Retinal pigment epithelial cell (primary cell): ENCODE measurements at places on chromosomes 1 and 21.

- DNase-seq = no peak
Observed at GRCh38 chr1:167268347-167268787, 47.7 kb downstream of the POU2F1 start.

DNA sequence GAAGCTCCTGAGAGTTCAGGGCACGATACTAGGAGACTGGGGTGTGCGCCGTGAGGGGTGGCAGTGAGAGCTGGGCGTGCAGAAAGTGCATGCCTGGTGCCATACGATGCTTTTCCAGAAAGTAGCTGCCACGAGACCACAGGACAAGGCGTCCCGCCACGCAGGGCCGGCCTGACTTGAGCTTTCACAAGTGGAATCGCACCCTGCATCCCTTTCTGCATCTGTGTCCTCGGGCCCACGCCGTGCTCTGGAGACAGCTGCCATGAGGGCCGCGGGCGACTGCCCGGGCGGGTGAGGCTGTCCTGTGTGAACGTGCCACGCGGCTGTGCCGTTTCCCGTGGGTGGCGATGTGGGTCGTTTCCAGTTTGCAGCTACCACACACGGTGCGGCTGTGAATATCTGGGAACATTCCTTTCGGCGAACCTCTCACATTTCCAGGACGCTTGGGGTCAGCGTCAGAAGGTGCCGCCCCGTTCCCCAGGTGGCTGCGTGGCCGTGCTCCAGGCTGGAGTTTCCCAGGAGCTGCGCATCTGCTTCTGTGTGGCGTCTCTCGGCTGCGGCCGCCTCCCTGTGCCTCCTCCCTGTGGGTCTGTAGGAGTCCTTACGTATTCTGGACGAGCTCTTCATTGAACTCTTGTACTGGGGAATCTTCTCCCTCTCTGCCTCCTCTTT lies 1.0 kb upstream of the PERM1 start:
- DNase-seq = no peak

DNA sequence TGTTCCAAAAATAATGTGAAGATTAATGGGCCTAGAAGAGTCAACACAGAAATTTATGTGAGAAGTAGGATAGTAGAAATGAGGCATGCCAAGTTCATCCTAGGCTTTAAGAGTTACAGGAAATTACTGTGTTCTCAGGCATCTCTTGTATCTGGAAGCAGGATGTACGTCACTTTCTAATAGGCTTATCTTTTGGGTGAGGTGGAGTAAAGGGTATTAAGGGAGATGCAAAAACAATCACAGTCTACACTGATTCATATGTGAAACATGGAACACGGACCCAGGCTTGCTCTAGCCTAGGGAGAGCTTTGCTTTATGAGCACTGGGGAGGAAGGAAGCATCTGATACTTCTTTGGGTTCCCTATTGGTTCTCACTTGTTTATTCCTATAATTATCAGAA lies 84.5 kb upstream of the RGS4 start:
- peak; percentile 92 for DNase-seq

DNA sequence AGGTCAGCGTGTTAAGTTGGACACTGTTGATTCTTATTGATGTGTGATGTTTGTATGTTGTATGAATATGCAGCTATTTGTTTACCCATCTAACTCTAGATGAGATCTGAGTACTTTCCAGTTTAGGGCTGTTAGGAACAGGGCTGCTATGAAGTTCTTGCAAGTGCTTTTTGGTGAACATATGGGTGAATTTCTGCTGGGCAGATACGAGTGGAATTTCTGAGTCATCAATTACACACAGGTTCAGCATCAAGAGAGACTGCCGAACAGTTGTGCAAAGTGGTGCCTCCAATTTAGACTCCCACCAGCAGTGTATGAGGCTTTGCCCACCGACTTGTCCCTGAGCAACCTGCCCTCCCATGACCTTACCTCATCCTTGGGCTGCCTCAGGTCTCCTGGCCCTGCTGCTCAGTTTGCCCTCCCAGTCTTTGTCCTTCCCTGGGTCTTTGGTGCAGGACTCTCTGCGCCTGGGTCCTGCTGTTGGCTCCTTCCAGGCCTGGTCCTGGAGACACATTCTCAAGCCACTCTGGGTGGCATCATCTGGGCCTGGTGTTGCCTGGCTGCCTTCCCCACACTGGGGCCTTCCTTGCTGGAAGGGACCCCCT lies 343.6 kb downstream of the PTPRU start:
- DNase-seq = peak; percentile 47

DNA sequence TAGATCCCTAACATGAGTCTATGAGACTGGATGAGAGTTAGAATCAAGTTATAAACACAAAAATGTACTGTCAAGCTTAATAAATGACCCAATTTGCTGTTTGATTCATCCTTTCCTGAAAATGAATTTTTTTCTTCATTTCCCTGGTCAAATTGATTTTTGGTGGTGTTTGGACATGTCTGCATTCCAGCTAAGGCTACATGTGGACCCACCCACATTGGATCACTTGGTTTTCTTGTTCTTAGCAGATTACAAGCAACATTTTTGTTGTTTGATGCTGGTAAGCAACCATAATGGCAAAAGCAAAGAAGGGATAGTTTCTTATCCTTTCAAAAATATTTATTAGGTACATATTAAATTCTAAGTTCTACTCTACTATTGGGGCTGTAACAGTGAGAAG lies 181.1 kb downstream of the NEK7 start:
- no peak for DNase-seq

- DNase-seq = no peak
Observed at GRCh38 chr1:163747855-163748254, 426.1 kb downstream of the NUF2 start.

DNA sequence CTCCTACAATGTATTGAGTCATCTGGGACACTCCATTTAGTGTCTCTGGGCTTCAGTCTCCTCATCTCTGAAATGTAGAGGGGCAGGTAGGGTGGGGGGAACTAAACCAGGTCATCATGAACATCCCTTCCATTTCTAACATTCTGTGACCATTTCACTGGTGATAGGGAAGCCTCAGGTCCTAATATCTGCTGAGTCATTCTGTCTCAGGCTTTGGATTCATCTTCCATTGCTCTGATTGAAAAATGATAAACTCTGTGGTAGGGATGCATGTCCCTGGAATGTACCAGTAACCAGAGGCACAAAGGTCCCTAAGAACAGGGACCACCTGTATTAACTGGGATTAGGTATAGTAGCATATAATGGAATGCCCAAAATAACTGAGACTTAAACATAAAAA lies 36.2 kb upstream of the LRRC52 start:
- no peak for DNase-seq

DNA sequence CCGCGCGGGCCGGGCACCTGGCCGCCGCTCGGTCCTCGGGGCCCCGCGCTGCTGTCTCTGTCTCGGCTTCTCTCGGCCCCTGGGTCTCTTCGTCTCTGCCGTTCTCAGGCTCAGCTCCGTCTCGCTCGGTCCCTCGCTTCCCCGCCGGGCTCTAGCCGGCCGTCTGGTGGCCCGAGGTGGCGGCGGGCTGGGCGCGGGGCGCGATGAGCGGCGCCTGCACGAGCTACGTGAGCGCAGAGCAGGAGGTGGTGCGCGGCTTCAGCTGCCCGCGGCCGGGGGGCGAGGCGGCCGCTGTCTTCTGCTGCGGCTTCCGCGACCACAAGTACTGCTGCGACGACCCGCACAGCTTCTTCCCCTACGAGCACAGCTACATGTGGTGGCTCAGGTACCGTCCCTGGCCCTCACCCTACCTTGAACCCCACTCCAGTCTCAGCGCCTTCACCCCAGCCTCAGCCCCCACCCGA lies 355 bp downstream of the SHISAL2A start:
- DNase-seq = no peak

DNA sequence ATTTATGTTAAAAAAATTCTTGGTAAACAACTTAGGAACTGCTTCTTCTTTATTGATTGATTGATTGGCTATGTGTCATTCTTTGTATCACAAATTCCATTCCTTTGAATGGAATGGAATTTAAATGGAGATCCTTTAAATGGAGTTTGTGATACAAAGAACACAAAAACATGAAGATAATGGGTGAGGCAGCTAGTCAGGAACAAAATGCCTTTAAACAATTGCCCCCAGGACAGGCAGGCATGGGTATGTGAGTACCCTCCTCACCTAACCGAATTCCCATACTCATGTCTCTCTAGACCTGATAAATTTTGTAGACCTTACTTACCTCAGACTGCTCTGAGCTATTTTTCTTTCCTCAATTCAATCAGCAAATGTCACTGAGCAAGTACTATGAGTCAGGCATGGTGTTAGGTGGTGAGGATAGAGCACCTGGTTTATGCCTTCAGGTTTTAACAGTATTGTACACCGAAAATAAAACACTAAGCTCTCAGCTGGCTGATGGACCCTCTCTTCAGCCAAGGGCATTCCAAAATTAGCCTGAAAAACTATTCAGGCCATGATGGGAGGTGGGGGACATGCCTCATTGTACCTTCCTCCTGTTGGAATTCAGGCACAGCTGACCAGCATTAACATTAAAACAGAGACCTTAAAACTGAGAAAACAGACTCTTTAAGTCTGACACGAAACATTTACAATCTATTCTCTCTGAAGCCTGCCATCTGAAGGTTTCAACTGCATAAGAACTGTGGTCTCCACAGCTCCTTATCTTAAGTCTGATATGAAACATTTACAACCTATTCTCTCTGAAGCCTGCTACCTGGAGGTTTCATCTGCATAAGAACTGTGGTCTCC lies 58.9 kb downstream of the OLFML3 start:
- no peak for DNase-seq

DNA sequence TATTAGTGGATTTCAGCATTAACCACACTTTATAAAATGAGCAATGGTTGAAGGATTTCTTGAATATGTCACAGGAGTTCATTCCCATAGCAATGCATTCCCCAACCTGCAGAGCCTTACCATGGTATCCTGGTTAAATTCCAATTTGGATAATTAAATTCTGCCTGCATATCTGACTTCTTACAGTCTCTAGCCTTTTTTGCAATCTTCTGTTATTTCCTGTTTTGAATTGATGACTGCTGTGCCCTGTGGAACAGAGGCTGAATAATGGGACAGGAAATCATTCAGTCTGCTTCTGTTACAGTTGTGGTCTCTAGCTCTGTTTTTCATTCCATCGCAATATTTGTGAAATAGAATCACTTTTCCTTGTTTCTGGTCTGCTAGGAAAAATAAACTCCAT lies 1823.9 kb downstream of the PLA2G4A start:
- peak; percentile 31 for DNase-seq

DNA sequence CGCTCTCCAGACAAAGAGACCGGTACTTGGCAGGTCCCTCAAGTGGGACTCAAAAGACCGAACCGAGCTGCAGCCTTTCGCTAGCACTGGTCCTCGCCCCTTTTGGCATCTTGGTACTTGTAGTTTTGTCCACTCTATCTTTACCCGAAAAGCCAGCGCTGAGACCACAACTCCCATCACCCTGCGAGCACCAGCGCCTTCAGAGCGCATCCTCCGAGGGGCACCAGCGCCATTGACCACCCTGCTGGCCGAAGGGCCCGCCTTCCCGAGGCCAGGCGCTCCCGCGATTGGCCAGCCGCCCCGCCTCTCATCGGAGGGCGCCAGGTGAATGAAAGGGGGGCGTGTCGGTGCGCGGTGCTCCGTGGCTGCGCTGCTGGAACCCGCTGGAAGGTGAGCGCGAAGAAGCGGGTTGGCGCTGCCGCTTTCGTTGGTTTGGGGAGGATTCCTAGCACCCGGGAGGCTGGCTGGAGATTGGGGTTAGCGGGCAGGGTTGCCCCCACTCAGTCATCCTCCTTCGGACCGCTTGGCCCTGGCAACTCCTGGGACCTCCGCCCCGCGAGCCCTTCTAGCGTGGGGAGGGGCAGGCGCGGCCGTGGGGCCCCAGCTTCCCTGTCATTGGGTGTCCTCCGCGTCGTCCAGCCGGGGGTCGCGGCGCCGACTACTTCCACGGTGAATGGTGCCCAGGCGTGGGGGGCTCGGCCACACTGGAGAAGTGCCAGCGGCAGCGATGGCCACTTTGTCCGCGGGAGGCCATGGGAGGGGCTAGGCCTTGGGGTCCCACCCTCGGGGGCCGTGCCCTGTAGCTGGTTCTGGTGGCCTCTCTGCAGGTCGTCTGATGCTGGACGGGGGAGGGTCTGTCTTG lies at the start of gene ZBTB8B:
Gene ZBTB8B (plus strand): TSS at position 357 of the 862 bp plus-strand sequence. CDS start 5,553 bp downstream, outside the sequence.
- DNase-seq = peak; percentile 59

- no peak for DNase-seq
Observed at GRCh38 chr1:147669469-147670318, 630 bp downstream of the ACP6 start.

GRCh38 chr1:45769261-45769932 lies 18.9 kb upstream of the IPP start:
- DNase-seq = no peak

- no peak for DNase-seq
Observed at GRCh38 chr1:81234237-81234636, 566.5 kb upstream of the ADGRL2 start.

DNA sequence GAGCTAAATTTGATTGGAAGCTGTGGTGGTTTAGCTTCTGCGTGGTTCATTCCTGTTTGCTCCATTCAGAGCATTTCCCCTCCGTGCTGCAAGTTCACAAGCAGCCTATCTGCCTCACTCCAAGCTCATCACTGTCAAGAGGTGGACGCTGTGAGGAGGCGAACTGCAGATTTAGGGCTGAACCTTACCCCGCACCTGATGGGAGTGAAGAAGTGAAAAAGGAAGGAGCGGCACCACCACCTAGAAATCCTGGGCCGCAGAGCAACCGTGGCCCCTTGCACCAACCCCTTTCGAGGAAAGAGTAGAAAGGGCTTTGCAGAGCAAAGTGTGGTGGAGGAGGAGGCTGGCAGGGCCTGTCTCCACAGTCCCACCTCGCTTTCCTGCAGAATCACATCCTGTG lies 117.4 kb downstream of the IER5 start:
- DNase-seq = no peak

DNA sequence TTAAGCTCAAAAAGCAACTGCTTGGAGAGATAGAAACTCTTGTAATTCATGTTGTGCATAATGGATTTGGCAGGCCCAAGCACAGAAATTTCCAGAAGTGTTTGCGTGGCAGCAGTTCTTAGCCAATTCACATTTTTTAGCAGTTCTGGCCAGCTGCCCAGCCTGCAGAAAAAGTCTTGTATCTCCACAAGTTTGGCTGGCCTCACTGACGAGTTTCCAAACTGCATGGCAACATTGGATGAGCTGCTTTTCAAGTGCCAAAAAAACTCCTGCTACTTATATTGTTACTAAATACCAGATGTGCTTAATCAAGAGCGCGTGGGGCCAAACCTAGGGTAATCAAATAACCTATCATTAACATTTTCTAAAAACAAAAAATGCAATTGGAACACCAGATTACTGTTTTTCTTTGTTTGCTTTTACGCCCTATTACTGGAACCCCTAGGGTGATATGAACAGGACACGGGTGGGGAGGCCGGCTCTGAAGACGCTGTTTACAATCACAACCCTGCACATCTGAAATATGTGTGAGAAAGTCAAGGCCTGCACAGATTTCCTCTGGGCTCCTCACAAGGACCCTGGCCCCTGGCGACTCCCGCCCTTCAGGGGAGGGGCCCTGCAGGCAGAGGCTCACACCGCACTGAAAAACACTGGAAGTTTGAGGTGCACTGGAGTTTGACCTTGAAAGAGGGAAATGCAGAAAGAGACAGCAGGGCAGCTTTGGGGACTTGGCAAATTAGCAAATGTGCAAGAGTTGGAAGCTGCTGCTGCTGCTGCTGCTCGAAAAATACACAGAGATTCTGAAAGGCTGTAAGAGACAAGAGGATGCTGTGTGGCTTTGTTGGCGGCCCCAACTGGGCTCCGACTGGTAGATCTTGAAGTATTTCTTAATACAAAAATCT lies 55.2 kb upstream of the TARBP1 start:
- peak; percentile 77 for DNase-seq

- DNase-seq = no peak
Observed at GRCh38 chr1:47147047-47147785, 10.0 kb downstream of the CYP4A22 start.
